ENCODE measurements at places on chromosomes 11 and 22. TPM values are rescaled to one million over a fixed set of nuclear protein-coding genes. Genes with fewer than 3 reads are reported as not detected.

GRCh38 chr11:79515781-79516180 lies 75.0 kb upstream of the TENM4 start:
- no peak for DNase-seq

DNA sequence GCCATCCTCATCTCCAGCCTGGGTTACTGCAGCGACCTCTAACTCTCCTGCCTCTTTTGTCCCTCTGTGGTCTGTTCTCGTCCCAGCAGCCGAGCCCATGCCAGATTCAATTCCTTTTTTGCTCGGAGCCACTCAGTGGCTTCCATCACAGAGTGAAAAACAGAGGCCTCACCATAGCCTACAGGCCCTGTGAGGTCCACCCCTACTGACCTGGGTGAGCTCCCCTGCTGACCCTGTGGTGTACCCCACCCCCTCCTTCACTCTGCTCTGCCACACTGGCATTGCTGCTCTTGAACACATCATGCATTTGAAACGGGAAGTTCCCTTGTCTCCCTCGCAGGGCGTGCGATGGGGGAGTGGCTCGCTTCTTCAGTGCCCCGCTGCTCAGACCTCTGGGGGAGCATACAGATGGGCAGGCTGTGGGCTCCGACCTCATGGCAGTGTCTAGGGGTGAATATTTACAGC lies 2.1 kb downstream of the AIP start:
- no peak for DNase-seq

DNA sequence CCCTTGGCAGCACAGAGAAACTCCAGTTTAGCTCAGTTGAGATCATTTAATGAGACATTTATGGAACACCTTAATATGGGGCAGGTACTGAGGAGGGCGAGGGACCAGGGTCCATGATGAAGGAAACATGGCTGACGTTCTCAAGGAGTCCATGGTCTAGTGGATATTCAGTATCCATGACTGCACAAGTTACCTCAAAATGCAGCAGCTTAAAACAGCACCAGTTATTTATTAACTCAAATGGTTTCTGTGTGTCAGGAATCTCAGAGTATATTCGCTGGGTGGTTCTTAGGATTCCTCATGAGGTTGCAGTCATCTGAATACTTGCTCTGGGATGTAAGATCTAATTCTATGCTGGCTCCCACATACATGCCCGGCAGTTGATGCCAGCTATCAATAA lies 346.8 kb downstream of the LARGE1 start:
- peak; percentile 80 for DNase-seq

Gene OR51I1
- 0.35 TPM for total RNA-seq

Gene MIF
- total RNA-seq = 505 TPM

DNA sequence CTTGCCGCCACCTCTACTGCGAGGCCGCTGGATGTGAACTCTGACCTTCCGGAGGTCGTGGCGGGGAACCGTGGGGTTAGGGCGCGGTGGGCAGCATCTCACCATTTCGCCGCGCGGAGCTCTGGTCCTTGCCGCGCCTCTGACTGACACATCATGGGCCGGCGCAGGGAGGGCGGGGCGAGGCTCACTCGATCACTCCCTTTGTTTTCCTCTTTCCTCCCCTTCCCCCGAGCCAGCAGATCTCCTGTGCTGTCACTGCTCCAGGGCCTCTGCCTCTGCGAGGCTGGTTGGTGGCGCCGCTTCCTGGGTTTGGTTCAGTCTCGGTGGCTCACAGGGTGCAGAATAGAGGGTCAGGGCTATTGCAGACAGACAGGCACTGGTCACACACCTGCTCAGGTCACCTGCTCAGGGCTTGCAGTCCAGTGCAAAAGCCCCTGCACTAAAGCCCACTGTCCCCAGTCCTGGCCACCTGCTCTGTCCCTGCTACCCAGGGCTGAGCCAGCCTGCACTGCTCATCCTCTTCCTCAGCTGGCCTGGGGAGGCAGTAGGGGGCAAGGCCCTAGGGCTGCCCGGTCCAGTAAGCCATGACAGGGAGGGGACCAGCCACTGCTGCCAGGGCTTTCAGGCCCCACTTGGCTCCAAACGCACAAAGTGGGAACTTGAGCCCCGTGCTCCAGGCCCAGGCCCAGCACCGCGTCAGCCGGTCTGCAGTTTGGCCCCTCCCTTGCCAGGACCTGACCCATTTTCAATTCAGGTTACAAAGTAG lies 36.2 kb downstream of the PISD start:
- DNase-seq = peak; percentile 88

Gene SCT
- not detected for total RNA-seq

DNA sequence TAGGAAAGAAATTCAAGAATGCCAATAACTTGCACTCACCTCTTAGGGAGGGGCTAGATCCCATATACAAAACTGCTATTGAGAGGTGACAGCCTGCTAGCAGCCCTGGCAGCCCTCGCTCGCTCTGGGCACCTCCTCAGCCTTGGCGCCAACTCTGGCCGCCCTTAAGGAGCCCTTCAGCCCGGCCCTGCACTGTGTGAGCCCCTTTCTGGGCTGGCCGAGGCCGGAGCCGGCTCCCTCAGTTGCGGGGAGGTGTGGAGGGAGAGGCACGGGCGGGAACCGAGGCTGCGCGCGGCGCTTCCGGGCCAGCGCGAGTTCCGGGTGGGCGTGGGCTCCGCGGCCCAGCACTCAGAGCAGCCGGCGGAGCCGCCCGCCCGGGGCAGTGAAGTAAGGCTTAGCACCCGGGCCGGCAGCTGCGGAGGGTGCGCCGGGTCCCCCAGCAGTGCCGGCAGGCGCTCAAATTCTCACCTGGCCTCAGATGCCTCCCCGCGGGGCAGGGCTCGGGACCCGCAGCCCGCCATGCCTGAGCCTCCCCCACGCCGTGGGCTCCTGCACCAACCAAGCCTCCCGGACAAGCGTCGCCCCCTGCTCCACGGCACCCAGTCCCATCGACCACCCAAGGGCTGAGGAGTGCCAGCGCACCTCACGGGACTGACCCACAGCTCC lies 329.9 kb downstream of the FAM181B start:
- no peak for DNase-seq

- peak; percentile 53 for DNase-seq
Observed at GRCh38 chr11:32381179-32381578, 54.2 kb downstream of the WT1 start.

Gene CDON
- 4.0 TPM for total RNA-seq

DNA sequence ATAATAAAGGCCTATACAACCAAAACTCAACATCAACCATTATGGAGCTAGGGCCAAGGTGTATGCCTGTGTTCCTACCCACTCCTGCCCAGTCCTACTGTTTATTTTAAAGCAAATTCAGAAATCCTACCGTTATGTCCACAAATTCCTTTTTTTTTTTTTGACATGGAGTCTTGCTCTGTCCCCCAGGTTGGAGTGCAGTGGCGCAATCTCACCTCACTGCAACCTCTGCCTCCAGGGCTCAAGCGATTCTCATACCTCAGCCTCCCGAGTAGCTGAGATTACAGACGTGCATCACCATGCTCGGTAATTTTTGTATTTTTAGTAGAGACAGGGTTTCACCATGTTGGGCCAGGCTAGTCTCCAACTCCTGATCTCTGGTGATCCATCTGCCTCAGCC lies 3.1 kb upstream of the CPT1A start:
- DNase-seq = no peak

- DNase-seq = no peak
Observed at GRCh38 chr22:35905894-35906293, 122.7 kb downstream of the RBFOX2 start.

GRCh38 chr11:35077709-35078469 lies 61.1 kb upstream of the CD44 start:
- peak; percentile 24 for DNase-seq

- no peak for DNase-seq
Observed at GRCh38 chr11:32198053-32198452, 107.2 kb downstream of the RCN1 start.

DNA sequence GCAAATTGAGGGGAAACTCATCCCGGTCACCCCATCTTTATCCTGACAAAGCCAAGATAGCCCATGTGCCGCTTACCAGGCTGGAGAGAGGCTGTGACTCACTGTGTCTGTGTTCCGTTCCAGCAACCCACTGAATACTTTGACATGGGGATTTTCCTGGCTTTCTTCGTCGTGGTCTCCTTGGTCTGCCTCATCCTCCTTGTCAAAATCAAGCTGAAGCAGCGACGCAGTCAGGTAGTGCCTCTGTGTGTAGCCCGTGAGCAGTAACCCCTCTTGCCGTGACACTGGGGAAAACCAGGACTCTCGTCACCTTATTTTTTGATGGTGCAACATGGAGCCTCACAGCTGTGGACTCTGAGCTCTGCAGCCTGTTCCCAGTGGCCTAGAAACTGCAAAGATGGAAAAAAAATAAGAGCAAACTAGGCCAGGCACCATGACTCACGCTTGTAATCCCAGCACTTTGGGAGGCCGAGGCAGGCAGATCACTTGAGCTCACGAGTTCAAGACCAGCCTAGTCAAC lies 16.9 kb downstream of the C22orf31 start:
- DNase-seq = no peak

Gene P2RY2
- total RNA-seq = 9.7 TPM

- no peak for DNase-seq
Observed at GRCh38 chr11:73795925-73796632, 8.4 kb downstream of the MRPL48 start.

- no peak for DNase-seq
Observed at GRCh38 chr22:21095773-21096107, 50.0 kb downstream of the LRRC74B start.

DNA sequence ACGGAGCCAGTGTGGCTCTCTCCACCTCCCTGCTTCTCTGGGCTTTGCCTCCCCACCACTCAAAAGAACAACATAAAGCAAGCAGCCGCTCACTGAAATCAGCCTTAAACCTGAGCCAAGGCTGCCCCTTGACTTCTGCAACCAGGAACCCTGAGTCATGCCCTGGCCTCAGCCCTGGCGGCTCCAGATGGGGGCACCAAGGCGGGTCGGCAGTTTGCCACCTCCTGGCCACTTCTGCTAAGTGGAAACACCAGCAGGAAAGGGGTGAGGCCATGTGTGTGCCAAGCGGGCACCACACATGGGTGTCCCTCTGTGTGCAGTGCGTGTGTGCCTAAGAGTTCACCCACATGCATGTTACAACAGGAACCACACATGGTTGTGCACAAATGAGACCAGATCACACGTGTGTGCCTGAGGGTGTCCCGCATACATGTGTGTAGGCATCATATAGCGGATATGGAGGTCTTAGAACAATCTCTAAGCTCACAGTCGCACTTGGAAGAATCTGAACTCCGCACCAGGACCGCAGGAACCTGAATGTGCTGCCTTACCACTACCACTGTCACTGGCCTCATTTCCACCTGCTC lies 221.2 kb downstream of the MN1 start:
- DNase-seq = no peak

Gene ABTB2
- 22.1 TPM for total RNA-seq

Gene CCND1
- 142 TPM for total RNA-seq

DNA sequence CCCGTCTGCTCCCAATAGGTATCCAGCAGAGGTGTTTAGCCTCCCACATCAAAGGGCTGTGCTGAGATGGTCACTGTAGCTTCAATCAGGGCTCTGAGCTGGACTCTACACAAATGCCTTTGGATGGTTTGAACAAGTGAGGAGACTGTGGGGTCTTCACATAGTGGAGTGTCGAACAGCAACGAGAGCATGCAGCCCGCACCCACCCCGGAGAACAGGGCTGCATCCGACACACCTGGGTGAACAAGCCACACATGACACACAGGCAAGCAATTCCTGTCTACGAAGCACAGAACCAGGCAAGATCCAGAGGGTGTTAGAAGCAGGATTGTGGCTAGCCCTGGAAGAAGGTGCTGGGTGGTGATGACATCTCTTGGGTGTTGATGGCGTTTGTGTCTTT lies 58.0 kb upstream of the FGF3 start:
- no peak for DNase-seq

DNA sequence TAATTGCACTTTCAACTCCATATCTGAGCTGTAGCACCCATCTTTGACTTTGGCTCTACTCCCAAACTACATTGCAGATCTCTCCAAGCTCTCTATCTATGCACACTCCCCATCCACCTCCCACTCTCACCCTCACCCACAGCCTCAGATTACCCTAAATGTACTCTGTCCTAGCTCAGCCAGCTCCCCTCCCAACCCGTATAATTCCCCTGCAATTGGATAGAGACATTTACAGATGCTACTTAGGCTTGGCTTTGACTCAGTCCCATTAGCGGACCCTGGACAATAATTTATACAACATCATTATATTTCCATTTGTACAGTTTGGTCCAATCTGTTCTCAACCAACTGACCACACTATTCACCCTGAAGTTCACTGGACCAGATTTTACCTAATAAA lies 338.9 kb upstream of the ANO3 start:
- no peak for DNase-seq

GRCh38 chr11:57713835-57714234 lies 1.4 kb downstream of the TMX2 start:
- no peak for DNase-seq

Gene BAIAP2L2
- total RNA-seq = 9.7 TPM

Gene MUC5B
- total RNA-seq = 0.38 TPM

- no peak for DNase-seq
Observed at GRCh38 chr11:9982796-9983579, 311.0 kb downstream of the SBF2 start.

Gene TRIM49
- total RNA-seq = not detected

GRCh38 chr22:47102081-47102480 lies 339.6 kb downstream of the TBC1D22A start:
- DNase-seq = no peak

DNA sequence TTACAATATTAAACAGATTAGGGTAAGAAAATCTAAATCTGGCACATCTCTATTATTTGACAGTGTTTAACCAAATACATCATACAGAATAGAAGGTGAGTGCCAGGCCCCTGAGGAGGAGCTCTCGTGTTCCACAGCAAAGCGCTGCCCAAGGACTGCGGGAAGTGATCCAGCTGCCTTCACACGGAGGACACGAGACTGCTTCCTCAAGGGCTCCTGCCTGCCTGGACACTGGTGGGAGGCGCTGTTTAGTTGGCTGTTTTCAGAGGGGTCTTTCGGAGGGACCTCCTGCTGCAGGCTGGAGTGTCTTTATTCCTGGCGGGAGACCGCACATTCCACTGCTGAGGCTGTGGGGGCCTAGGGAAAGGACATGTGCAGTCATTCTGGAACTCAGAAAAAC lies 71.1 kb downstream of the NCAPD3 start:
- no peak for DNase-seq

- DNase-seq = peak; percentile 35
Observed at GRCh38 chr11:111170761-111171379, 74.7 kb upstream of the POU2AF2 start.

Gene CLCF1
- total RNA-seq = 15.8 TPM

DNA sequence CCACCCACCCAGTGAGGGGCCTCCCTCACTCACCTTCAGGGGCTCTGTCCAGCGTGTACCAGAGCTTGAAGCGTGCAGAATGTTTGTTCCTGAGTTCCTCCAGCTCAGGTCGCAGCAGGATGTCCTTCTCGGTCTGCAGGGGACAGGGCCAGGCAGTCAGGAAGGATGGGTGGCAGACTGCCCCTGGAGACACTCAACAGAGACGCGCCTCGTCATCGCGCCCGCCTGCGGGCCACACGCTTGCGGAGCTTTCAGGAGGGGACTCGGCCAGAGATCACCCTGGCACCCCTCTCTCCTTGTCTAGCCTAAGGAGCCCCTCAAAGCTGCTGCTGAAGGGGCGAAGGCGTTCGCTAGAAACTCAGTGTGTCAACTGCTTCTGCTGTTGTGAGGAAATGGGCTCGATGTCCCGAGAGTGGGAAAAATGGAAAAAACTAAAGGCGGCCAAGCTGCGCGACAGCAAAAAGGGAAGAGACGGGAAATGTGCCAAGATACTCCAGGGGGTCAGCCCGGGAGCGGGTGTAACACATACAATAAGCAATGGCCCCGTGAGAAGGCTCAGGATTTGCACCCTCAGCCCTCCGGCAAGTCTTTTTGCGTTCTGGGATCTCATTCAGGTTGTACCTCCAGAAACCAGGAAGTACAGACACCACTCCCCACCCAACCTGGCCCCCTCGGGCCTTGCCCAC lies 9.2 kb upstream of the POLDIP3 start:
- DNase-seq = no peak

Gene FAM83F
- total RNA-seq = 13.1 TPM

Measured in kidney (tissue), 22 donors.